Cortex of kidney (tissue), 1 donor: ENCODE measurements at places on chromosomes 12 and 14.

- DNase-seq, result no peak
Observed at GRCh38 chr14:25988536-25988935, 609.3 kb downstream of the NOVA1 start.

DNA sequence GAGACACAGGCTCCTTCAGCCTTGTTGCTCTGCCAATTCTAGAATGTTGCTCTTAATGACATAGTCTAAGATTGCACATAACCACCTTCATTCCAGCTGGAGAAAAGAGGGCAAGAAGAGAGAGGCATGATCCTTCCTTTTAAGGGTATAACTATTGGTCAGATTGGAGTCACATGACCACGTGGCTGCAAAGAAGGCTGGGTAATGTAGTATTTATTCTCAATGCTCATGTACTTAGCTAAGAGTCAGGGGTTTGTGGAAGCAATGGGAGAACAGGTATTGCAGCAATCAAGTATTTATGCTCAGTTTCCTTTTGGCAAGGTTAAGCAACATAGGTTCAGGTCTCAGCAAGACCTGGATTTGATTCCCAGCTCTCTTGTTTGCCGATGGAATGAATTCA, 298.8 kb upstream of the TBX3 start:
- DNase-seq, result no peak

DNA sequence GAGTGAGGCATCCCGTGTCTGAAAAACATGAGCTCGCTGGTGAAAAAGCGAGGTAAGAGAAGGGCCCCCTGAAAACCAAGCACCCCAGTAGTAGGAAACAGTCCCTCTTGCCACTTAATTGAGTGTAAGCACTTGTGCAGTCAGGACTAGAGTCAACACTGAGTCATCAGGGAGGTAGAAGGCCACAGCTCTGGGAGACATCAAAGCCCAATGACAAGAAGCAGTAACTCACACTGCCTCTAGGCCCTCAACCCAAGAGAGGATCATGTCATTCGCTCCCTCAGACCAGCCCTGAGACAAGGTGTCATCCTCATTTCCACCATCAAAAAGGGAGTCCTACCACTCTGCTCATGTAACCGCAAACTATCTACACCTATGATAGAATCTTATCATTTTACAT, 17.8 kb downstream of the POMT2 start:
- DNase-seq, result no peak

DNA sequence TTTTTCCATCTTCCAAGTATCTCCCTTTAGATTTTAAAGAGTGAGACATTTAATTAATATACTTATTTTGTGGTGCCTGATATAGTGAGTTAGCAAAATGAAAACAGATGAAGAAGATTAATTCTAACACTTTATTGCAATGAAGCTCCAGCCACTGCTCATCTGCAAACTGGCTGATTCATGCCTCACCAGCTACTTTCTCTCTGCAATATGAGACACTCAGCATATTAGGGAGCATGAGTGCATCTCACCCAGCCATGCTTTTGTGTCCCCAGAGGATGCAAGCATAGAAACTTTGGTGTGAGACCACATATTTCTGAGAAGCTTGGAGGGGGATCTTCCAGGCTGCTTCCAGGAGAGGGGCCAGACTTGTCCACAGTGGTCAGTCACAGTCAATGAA, 148.6 kb downstream of the BMP4 start:
- DNase-seq, result no peak

GRCh38 chr14:52583544-52583943, 30.9 kb downstream of the GPR137C start:
- no peak for DNase-seq

DNA sequence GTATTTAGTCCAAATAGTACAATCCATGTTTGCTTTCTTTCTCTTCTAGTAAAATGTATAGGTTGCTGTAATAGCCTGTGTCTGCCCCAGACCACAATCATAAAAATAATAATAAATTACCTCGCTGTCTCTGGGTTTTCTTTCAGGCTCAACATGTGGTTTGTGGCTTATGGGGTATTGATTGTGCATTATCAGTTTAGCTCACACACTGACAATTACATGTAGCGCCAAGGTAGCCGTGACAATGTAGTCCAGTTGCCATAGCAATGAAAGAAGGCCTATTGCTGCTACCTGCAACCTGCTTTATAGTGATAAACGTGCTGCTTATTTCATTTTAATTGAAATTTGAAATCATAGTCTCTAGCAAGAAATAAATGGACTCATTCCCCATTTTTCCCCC, 1009.8 kb downstream of the NRXN3 start:
- no peak for DNase-seq

GRCh38 chr14:23094666-23095195, at the start of gene ACIN1:
TSS of gene ACIN1 (minus strand) at chr14:23095136. CDS start at chr14:23095112, 24 bp downstream.
- DNase-seq, result no peak

DNA sequence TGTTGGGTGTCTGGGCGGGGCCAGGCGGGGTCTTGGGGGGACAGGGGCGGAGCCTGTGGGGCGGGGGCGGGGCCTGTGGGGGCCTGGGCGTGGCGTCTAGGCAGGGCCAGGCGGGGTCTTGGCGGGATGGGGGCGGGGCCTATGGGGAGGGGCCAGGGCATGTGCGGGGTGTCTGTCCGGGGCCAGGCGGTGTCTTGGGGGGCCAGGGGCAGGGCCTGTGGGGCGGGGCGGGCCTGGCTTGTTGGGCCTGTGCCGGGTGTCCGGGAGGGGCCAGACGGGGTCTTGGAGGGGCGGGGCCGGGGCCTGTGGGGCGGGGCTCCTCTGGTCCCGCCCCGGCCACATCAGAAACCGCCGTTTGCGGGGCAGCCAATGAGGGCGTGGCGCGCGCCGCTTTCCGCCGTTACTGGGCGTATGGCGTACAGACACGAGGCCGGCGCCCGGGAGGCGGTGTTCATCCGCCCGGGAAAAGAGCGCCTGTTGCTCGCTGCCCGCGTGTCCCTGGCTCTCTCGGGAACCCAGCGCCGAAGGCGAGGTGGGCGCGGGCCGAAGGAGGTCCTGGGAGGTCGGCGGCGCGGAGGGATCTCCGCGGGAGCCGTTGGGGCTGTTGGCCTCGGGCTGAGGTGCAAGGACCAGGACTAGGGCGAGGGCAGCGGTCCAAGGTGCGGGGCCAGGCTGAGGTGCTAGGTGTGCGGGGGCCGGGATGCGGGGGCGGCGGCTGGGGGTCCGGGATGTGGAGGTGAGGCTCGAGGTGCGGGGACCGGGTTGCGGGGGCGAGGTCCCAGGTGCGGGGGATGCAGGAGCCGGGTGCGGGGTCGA, at the start of gene PIWIL1:
Gene PIWIL1 (plus strand): TSS at position 400 of the 816 bp plus-strand sequence. CDS start 4,705 bp downstream, outside the sequence.
- no peak for DNase-seq

GRCh38 chr14:76133103-76133502, 18.6 kb upstream of the GPATCH2L start:
- no peak for DNase-seq

DNA sequence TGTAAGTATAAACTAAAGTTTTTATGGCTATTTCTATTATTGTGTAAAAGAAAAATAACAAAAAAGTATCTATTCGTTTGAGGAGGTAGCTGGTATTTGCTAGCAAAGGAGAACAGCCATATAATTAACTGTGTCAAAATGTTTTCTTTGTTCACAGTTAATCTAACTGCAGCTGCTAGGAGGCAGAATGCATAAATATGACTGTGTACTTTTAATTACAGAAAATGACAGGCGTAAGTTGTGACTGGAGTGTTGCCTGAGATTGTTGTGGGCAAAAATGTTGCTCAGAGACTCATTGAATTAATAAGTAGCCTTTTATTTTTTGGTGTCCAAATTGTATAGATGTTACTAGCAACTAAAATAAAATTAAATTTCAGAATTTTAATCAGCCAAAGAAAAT, 33.5 kb downstream of the PTPRO start:
- no peak for DNase-seq

DNA sequence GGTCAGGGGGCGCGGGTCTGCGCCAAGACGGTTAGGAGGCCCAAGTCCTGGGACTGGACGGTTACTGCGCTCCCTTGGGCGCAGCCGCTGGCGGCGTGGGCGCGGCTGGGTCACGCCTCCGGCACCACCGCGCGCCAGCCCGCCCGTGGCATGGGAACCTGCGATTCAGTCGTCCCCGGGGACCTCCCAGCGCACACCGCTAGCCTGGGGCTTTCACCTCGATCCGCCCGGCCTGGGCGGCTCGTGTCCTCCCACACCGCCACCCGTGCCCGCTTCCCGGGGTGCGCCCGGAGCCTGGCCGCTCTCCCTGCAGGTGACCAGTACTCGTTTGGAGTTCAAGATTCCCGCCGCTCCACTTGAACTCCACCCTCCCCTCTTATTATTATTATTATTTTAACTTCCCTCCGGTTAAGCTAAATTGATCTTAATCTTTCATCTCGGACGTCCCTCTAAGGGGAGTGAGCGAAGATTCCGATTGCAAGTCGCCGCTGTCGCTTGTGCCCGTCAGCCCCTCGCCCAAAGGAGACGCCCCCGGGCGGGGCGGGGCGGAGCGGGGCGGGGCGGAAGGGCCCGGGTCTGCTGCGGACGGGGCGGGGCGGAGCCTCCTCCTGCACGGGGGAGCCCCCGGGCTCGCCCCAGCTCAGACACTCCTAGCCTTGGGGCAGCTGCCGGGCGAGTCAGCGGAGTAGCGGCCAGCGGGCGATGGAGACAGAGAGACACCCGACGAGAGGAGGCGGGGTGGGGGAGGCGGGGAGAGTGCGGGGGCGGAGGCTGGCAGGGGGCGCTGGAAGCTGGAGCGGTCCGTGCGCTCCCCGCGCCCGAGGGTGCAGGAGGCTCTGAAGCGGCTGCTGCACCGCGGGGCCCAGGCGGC, at the start of gene KCNMB4:
Gene KCNMB4 (plus strand): TSS at position 643 of the 871 bp plus-strand sequence. CDS start 445 bp downstream, outside the sequence.
- DNase-seq, result peak; percentile 14

GRCh38 chr12:47578836-47579235, 127.0 kb downstream of the RPAP3 start:
- DNase-seq, result no peak

DNA sequence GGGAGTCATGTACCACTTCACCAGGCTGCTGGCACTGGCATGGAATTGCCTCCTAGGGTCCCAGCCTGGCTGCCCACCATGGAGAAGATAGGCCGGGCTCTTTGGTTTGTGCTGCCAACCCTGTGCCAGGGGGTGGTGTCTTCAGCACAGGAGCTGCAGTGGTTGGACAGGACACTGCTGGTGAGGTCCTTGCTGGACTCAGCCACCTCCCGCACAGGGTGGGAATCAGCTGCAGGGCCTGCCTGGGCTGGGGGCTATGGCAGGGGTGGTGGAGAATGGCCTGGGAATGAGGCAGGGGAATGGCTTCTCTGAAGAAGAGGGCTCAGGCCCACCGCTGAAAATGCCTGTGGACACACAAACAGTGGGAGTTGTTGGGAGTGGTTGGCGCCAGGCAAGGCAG, 70.6 kb upstream of the CAPRIN2 start:
- no peak for DNase-seq

- DNase-seq, result no peak
Observed at GRCh38 chr12:18683327-18684013, 54.3 kb downstream of the PLCZ1 start.

- DNase-seq, result no peak
Observed at GRCh38 chr12:57863676-57864075, 17.1 kb upstream of the CTDSP2 start.

DNA sequence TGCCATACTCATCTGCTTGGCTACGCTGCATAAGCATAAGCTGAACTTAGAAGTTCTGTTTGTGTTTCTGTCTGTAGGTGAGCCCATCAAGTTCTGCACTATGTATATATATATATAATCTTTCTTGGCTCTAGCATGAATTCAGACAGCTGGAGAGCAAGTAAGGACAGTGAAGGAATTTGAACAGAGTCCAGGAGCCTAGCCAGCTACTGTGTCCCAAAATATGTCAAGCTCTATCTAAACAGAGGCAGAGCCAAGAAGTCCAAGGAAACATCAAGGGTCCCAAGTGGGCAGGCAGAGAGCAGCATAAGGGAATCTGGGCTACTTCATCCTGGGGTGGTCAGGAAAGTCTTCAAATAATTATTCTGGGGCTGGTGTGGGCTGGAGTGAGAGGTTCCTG, 118.5 kb upstream of the NPAS3 start:
- no peak for DNase-seq

DNA sequence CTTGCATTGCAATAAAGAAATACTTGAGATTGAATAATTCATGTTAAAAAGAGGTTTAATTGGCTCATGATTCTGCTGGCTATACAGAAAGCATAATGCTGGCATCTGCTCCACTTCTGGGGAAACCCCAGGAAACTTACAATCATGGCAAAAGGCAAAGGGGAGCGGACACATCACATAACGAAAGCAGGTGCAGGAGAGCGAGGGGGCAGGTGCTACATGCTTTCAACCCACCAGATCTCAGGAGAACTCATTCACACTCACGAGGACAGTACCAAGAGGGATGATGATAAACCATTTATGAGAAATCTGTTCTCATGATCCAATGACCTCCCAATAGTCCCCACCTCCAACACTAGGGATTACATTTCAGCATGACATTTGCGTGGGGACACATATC, 172.6 kb downstream of the RASSF9 start:
- DNase-seq, result no peak

DNA sequence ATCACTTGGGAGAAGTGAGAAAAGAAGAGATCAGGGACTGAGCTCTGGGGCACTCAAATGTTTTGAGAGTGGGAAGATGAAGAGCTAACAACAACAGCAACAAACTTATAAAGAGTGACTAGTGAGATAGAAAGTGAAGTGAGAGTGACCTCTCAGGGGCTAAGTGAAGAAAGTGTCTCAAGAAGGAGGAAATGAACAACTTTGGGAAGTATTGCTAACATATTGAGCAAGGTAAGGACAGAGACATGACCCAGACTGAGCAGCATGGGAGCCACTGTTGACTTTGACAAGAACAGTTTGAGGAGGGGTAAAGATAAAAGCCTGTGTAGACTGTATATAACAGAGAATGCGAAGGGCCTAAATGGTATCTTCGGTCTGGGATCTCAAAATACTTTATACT, 155.1 kb upstream of the BTG1 start:
- no peak for DNase-seq

GRCh38 chr12:120252071-120252906, 13.2 kb downstream of the PXN start:
- DNase-seq, result no peak
